ENCODE measurements at places on chromosomes 6 and 20.

DNA sequence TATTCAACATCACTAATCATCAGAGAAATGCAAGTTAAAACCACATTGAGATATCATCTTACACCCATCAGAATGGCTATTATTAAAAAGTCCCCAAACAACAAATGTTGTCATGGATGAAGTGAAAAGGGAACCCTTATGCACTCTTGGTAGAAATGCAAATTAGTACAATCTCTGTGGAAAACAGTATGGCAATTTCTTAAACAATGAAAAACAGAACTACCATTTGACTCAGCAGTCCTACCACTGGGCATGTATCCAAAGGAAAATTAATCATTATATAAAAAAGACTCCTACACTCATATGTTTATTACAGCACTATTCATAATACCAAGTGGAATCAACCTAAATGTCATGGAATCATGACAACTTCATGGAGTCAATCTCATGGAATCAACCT is 611.3 kb upstream of the GJE1 start:
- DNase-seq: peak; percentile 46

- no peak for DNase-seq
Observed at GRCh38 chr6:26335631-26336323, 29.2 kb upstream of the BTN3A2 start.

- DNase-seq: no peak
Observed at GRCh38 chr6:99354983-99355382, 5.5 kb upstream of the FAXC start.

- no peak for DNase-seq
Observed at GRCh38 chr6:85752602-85753001, 109.9 kb upstream of the SYNCRIP start.

DNA sequence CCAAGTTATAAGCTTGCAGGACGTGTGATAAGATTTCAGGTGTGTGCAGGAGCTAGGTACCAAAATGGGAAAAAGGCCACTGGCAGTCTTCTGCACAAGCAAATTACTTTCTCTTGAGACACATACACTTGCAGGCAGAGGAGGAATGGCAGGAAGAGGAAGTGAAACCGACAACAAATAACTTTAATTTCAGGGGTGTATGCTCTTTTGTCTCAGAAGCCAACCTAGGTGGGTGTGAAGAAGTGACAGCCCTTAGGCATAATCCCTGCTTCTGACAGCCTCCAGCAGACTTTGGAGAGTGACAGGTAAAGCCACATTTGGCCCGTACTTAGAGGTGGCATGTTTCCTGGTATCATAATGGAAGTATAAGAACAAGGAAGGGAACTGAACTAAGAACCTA is 118.8 kb upstream of the TRAF3IP2 start:
- DNase-seq: no peak

- peak; percentile 18 for DNase-seq
Observed at GRCh38 chr20:19785173-19785982, 27.3 kb downstream of the RIN2 start.

DNA sequence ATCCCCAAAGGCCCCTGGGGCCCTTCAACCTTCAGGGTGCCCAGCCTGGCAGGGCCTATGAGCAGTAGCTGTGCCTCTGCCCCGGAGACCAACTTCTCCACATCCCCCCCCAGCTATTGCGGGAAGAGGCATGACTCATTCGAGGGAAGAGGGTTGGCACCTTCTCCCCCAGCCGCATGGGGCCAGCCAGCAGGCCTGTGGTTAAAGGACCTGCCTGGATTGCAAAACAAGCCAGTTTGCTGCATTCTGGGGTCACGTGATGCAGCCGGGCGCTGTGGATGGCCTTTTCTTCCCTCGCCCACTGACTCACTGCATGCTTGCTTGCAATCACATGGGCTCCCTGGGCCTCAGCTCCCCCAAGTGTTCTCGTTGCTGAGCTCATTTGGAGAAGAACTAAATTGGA is 182.5 kb downstream of the MAFB start:
- no peak for DNase-seq

DNA sequence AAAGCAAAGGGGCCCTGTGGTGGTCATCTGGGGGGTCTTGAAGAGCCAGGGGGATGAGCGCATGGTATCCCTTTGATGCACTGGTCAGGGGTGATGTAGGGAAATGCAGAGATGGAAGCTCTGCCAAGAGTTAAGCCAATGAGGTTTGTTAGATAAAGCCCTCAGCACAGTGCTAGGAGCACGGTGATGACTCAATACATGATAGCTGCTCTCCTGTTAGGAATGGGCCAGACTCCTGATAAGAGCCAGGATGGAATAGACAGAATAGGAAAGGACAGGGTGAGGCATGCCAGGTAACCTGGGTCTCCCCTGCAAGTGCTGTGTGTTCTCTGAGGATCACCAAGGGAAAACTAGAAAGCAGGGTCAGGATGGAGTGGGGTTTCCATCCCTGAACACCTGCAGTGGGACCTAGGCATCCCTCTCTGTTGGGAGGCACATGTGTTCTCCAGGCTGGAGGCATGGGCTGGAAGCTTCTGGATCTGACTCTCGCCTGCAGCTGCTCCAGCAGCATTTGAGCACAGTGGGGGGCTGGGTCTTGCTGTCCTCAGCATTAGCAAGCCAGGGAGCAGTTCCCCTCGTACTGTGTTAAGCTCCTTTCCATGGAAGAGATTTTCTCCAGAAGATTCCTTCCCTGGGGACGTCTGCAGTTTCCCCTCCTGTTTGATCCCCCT is 71.8 kb upstream of the TIAM2 start:
- DNase-seq: no peak

DNA sequence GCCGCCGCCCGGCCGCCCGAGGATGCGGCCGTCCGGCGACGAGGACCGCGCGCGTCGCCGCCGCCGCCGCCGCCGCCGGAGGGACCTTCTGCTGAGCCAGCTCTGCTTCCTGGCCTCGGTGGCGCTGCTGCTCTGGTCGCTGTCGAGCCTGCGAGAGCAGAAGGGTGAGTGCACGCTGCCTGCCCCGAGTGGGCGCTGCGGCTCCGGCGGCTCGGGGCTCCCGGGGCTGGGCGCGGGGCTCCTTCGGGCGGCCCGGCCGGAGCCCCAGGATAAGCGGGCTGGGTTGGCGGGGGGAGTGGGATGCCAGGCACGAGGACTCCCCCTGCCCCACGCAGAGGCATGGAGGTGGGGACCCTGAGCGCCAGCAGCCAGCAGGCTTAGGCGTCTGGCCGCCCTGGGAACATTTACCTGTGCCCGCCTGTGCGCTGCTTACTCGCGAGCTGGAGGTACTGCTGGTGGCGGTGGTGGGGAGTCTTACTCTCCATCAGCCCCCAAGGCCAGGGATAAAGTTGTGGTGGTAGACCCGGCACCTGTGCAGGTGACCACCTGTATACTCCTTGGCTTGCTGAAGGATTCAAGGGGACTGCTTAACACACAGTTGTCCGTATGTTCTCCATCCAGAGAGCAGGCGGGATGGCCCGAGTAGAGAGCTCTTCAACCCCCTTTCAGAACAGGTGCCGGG is 520 bp downstream of the SLC24A3 start:
- peak; percentile 59 for DNase-seq

- no peak for DNase-seq
Observed at GRCh38 chr6:150395388-150396009, 26.7 kb downstream of the IYD start.

GRCh38 chr20:60787276-60787675 is 464.8 kb upstream of the CDH4 start:
- DNase-seq: no peak

DNA sequence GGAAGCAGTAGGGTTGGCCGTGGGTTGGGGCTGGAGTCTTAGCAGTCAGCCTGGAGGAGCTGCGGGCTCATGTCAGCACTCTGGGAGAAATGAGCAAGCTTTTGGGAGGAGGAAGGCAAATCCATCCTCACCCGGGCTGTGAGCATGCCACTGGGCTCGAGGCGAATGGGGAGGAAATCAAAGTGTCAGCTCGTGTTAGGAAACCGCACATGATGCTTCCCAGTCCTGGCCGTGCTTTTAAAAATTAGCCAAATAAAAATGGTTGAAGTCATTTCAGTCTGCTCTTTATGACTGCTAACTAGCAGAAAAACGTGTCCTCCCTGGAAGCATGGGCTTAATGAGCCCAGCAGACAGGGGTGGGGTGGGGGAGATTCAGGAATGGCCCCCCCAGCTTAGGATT is 98.1 kb downstream of the NFATC2 start:
- DNase-seq: no peak

- DNase-seq: no peak
Observed at GRCh38 chr6:26027491-26028211, 59.6 kb upstream of the HFE start.

DNA sequence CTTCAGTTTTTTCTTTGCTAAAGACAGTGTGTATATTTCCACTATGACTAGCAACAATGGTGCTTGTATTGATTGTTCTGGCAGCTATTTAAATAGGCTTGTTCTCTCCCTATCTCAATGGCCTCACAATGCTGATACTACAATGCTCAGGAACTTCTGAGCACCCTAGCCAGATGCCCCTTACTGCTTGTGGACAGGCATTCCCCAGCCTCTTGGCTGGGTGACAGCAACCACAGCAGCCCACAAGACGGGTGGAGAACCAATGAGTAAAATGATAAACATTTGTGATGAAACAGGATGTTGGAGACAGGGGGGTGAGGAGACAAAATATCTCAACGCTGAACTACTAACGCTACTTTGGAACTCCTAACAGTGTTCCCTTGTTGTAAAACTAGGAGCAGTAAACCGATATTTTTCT is 42.3 kb downstream of the HIVEP2 start:
- peak; percentile 98 for DNase-seq

DNA sequence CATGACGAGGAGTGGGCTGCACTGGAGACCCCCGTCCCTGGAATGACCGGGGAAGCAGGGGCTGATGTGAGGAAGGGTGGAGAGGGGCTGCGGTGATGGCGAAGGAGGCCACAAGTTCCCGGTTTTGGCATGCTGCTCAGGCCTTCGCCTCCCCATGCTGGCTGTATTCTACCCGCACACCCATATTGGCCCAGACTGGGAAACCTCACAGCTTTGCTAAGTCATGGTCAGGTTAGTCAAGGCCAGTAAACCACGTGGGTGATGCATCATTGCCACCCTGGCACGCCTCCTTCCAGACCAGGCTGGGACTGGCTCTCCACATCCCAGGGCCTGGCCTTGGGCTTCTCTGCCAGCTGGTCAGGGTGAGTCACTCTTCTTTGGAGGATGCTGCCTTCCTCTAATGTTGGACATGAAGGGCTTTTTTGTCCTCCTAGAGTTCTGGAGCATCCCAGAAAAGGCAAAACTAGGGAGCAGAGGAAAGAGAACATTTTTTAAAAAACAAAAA is 53.8 kb downstream of the PCNA start:
- DNase-seq: peak; percentile 98
